CD4-positive, alpha-beta T cell treated with Interleukin-10 for 1 hour (primary cell): ENCODE measurements at places on chromosomes 3 and 15.

GRCh38 chr3:79473993-79474392 is 293.8 kb downstream of the ROBO1 start:
- no peak for DNase-seq

- DNase-seq = no peak
Observed at GRCh38 chr3:105496343-105496742, 129.6 kb downstream of the ALCAM start.

- no peak for DNase-seq
Observed at GRCh38 chr3:128488991-128489673, 3.9 kb downstream of the GATA2 start.

DNA sequence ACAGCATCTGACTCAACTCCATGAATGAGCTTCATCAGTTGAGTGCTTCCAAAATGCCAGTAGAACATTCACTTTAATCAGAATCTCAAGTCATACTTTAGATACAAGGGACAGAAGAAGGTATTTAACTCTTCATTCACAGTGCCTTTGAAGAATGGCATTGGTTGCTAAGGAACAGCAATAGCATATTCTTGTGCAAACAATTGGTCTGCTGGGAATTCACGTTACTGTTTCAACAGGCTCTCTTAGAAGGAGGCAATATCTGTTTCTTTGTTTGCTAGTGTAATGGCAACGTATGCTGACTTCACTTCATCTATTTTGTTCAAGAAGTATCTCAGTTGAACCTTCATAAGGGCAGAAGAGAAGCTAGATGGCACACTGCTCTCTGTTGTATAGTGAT is 113.9 kb downstream of the TMEM108 start:
- no peak for DNase-seq

DNA sequence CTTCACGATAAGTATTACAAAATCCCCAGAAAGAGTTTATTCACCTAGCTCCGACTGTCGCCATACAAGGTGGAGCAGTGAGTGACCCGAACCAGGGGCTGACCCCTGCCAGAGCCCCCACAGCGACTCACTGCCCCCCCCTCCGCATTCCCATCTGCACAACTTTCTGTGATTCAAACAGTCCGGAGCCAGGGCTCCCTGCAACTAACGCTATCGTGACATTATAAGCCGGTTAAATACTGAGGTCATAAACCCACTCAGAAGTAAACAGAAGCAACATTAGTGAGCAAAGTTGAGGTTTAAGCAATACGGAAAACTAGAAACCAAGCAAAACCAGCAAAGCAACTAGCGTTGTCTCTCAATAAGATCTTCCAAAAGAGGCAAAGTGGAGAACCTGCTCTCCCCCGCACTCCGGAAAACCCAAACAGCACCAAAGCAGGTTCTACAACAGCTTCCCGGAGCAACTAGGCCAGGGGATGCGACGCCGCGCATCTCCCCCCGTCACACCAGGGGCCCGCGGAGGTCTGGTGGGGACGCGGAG is 642 bp downstream of the SCAP start:
- peak; percentile 38 for DNase-seq

DNA sequence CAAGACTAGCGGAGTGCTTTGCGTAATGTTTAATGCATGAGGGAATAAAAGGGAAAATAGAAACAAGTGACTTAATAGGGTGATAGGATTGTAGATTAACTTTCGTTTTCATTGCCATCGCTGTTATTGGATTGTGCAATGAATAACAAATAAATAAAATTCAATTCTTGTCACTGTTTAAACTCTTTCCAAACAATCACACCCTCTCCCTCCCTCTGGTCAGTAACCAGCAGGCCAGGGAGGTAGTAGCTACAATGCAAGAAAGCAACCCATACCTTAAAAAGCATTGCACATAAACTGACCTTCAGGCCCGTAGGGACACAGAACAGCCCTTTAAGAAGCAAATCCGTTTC is 705 bp upstream of the TFRC start:
- no peak for DNase-seq

- DNase-seq = no peak
Observed at GRCh38 chr3:142019794-142020320, 129.5 kb downstream of the TFDP2 start.

DNA sequence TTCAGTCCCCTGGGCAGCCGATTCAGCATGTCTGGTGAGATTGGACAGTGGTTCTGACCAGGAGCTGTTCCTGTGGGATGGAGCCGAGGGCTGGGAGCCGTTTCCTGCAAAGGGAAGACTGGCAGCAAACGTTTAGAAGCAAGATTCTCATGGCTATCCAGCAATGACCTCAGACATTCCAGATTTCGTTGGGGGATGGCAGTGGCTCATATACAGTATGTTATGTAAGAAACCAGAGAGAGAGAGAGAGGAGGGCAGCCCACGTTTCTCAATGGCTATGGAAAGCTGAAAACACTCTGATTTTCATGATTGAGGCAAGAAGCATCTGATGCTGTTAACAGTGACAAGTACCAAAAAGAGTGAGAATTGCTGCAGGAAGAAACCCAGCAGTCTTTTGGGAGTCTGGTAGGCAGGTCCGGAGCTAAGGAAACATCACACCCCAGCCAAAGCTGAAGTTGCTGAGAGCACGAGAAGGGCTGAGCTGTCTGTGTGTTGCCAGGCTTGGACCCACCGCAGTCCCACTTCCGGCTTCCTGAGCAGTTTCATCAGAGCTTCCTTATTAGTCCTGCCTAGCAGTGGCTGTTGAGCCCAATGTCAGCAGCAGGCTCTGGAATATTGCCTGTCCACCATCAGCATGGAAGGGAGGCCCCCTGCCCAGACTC is 25.6 kb upstream of the VPS8 start:
- DNase-seq = no peak
